GM06990 (cell line): ENCODE measurements at places on chromosomes 2 and 18.

- DNase-seq, result no peak
Observed at GRCh38 chr2:113105047-113105785, 22.2 kb upstream of the IL1RN start.

- DNase-seq, result no peak
Observed at GRCh38 chr18:21267400-21267799, 25.4 kb downstream of the GREB1L start.

DNA sequence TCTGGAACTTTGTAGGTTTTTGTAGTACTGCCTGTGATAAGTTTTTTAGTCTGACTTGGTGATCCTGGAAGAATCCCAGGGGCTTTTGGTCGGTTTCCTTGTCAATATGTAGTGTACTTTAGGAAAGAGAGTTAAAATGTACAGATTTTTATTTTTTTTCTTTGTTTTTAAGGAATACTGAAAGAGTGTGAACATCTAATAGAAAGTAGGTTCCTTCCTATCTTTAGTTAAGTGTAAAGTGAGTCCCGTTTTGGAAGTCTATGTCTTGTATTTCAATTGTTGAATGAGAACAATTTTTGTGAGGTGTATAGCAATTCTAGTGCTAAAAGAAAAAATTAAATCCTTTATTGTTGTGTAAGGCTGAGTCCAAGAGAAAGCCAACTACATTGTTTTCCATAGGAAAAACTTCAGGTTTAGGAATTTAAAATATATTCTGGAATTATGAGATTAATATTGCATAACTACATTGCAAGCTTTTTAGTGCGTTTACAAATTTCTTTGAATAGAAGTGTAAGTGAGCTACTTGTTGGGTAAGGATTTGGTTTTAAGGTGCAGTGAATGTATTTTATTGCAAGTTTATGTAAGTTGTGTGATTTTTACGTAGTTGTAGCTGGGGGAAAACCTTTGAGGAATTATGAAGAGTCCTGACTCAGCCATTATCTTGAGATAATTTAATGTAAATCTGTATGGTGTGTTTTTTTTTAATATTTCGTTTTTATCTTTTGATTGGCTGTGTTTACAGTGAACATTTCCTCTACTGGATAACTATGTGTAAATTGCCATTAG is 1.7 kb downstream of the VAPA start:
- DNase-seq, result no peak

GRCh38 chr2:235677276-235677788 is 183.5 kb downstream of the AGAP1 start:
- DNase-seq, result no peak

DNA sequence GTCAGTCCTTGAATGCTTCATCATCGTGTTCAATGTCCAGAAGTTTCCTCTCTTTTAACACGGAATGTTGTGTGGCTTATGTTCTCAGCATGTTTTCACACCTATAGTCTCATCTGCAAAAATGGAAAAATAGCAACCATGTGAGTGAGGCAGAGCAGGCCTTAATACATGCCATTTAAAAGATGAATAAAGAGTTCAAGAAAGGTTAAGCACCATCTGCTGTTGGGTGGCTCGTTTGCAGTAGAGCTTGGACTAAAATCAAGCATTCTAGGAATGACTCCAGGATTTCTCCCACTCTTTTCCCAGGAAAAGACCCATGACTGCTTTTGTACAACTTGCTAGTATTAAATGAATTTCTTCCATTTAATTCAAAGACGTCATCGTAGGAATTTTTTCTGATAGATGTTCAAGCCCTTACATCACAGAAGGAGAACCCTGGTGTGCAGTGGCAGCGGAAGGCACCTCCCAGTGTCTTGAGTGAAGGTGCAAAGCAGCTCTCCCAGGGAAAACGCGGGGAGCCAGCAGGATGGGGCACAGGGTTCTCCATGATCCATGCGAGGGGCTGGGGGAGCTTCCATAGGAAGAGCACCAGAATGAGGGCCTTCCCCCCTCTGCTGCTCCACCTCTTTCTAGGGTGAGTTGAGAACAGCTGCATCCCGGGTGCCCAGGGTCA is 9.6 kb downstream of the DCDC2C start:
- DNase-seq, result no peak

DNA sequence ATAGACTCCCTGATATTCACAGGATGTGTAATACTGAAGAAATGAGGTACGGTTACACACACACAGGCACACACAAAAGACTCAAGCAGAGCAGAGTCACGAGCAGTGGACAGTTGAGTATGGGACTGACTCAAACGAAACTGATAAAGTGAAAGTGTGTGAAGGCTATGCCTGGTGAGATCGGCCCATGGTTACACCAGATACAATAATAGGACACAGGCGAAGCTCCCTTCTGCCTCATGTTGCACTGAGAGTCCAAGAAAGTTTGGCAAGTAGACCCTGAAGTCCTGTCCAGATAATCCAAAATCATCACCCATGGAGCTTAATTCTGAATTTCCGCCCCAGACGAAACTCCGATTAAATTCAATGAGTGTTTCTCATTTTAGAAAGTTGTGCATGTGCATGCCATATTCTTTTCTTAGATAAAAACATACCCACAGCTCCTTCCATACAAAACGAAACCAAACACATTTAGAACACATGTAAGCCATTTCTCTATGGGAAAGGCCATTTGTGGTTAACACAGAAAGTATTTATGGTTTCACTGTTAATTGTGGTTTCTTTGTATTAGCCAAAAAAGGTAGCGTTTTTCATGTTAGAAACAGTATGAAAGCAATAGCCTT is 567.6 kb downstream of the PLCL1 start:
- DNase-seq, result peak; percentile 75

DNA sequence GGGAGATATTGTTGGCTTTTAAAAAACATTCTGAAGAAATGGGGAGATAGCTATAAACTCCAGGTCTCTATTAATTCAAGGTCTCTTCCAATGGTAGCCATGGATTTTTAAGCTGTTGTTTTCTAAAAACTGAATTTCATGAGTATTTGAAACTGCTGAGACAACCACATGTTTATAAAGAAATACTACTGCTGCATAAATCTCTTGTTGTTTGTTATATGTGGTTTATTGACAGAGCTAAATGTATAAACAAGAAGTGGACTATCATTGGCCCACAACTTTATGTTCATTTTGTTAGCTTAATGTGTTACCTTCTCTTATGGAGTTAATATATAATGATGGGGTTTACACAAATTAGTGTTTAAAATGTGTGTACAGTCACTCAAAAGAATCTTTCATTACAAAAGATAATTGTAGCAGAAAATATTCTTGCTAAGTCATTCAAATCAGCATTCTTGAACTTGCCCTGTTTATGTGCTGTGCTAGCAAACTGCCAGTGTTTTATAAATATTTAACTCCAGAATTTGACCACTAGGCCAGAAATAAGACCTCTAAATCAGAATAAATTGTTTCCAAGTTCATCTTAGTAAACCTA is 242.1 kb downstream of the TMX3 start:
- DNase-seq, result no peak

DNA sequence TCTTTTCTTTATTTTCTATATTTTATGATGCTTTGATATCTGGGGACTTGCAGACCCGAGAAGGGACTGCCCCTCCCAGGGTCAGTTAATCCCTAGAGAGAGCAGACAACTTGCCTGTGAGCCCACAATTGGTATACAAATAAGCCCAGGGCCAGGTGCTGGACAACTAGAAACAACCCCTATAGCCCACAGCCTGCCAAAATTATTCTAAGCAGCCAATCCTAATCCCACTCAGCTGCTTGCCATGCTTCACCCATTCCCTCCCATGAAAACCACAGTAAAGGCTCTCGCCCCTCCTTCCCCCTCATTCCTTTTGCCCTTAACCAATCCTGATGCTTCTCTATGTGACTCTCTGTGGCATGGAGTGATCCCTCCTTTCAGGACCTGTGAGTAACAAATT is 380.7 kb downstream of the RBM43 start:
- no peak for DNase-seq

DNA sequence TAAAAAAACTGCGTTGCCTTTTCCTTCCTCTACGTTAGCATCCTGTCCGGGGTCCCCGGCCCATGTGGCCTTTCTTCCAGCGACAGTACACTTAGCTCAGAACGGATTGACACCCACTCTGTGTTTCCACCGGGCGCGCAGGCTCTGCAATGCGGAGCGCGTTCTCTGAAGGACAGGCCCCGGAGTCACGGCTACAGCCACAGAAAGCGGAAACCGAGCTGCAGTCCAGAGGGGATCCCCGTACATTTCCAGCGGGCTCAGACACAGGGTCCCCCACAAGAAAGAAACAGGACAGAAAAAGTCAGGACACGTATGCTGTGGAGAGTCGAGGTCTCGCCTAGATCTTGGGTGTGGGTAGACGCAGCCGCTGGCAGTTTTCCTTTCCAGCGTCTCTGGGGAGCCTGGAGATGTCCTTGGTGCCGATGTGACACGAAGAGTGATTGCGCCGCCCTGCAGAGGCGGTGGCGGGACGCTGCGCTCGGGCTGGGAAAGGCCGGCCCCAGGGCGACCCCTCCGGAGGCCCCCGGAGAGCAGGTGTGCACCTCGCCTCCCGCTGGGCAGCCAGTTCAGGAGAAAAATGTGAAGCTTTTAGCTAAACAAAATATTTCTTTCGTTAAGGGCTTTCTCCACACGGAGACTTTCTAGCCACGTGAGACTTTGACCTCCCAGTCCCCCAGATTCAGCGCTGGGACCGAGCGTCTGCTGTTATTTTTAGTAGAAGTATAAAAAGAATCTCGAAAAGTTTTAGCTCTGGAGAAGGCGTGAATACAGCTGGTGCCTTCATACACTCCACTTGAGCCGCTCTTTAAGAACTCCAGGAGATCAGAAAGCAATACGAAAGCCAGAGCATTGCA is 1.3 kb upstream of the ACKR3 start:
- peak; percentile 78 for DNase-seq

- no peak for DNase-seq
Observed at GRCh38 chr18:8288472-8289195, 320.6 kb upstream of the RAB12 start.

GRCh38 chr18:31451625-31452024 is 4.1 kb downstream of the DSG3 start:
- DNase-seq, result no peak

GRCh38 chr18:44601447-44601846 is 79.2 kb upstream of the SETBP1 start:
- DNase-seq, result no peak

- DNase-seq, result no peak
Observed at GRCh38 chr2:225637259-225637658, 237.7 kb downstream of the NYAP2 start.

DNA sequence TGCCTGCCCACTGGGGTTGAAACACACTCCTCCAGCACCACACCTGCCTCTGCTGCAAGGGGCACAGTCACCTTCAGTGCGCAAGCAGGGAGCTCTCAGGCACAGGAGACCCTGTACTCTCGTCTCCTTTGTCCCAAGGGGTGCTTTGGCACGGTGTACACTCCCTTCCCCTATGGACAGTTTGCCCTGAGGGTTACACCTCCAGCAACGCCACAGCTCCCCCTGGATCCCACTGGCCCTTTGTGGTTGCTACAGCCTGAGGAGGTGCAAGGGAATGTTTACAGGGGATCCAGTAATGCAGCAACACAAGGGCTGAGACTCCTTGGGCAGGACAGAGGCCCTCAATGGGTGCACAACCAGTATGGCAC is 45.2 kb upstream of the FAM117B start:
- no peak for DNase-seq

DNA sequence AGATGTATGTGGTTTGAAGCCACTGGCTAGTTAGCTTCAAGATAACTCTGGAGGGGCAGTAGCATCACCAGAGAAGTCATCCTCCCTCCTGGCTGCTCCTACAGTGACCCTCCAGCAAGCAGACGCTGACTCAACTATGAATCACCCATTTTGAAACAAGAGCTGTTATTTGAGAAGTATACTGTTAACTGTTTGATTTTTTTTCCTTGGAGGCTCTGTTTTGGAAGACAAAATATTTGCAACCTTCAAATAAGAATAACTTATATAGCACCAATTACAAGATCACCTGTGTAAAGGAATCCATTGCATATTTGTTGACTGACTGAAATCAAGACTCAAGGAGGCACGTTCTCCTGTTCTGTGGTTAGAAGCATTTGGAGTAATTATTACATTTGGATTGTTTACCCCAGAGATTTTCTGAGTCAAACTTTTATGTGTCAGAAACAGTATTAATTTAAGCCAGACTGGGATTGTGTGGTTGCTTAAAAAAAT is 313.8 kb downstream of the MTX2 start:
- no peak for DNase-seq

DNA sequence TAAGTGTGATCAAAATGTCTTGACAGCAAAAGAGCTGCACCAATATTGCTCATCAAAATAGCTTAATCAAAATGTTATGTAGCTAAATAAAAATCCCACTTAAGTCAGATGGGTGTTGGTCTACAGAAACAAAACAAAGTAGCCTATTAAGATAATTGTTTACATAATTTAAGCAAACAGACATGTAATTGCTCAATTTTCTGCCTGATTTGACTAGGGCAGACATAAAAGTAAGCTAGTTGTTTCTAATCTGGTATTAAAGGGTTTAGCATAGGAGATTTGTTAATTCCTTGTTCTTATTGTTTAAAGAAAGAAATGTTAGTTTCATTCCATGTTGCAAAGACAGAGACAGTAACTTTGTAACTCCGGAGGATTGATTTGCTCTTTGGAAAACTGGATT is 11.5 kb upstream of the FEZ2 start:
- DNase-seq, result no peak

DNA sequence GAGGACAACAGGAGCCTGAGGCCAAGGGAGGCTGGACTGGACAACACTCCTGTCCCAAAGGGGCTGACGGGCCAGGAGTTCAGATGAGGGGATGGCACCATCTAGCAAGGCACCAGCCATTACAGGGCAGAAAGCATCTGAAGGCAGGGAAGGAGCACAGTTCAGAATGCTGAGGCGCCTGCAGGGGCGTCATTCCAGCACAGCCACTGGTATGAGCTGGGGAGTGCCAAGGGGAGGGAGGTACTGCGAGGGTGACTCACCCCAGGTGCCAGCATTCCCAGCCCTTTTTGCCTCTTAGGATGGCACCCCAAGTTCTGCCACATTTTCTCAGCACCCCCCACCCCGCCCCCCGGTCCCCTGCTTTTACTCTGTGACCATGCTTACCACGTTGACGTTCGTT is 129.8 kb upstream of the EPAS1 start:
- no peak for DNase-seq

- DNase-seq, result no peak
Observed at GRCh38 chr2:6442252-6442985, 423.3 kb downstream of the CMPK2 start.

DNA sequence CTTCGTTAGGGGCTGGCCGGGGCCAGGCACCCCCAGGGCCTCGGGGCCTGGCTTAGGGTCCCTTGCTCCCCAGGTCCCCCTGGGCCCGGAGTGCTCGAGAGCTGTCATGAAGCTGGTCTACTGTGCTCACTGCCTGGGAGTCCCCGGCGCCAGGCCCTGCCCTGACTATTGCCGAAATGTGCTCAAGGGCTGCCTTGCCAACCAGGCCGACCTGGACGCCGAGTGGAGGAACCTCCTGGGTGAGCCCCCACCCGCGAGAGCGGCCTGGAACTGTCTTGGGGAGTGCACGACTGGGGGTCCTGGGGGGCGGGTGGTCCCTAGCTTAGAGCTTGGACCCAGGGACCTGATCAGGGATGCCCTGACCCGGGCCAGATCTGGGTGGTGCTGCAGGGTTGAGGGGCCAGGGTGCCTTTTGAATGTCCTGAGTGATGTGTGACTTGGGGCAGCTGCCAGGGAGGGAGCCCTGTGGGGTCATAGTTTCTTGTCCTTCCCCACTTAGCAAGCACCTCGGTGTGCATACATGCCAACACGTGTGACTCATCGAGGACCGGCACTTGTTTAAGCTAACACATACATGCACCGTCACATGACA is 27.9 kb downstream of the GPC1 start:
- no peak for DNase-seq
